ENCODE measurements at places on chromosomes 4 and X. TPM values are rescaled to one million over a fixed set of nuclear protein-coding genes. Genes with fewer than 3 reads are reported as not detected.

The MAGEC2 gene
- not detected for total RNA-seq

The SPANXD gene
- total RNA-seq = not detected

The NKX3-2 gene
- 2.5 TPM for total RNA-seq

The CXCL1 gene
- 22.3 TPM for total RNA-seq

The ANKRD37 gene
- 9.1 TPM for total RNA-seq

The POLR2B gene
- total RNA-seq = 63.3 TPM

The APBB2 gene
- 30.7 TPM for total RNA-seq

The ENOX2 gene
- 9.9 TPM for total RNA-seq

The ADH7 gene
- not detected for total RNA-seq

The GIMD1 gene
- total RNA-seq = not detected

All from left colon (tissue), 2 donors.